Central memory CD4-positive, alpha-beta T cell (primary cell): ENCODE measurements at places on chromosomes 11 and 22.

- no peak for DNase-seq
Observed at GRCh38 chr22:42340829-42341383, 70.5 kb upstream of the TCF20 start.

- no peak for DNase-seq
Observed at GRCh38 chr11:57499983-57500461, 15.5 kb downstream of the SLC43A1 start.

DNA sequence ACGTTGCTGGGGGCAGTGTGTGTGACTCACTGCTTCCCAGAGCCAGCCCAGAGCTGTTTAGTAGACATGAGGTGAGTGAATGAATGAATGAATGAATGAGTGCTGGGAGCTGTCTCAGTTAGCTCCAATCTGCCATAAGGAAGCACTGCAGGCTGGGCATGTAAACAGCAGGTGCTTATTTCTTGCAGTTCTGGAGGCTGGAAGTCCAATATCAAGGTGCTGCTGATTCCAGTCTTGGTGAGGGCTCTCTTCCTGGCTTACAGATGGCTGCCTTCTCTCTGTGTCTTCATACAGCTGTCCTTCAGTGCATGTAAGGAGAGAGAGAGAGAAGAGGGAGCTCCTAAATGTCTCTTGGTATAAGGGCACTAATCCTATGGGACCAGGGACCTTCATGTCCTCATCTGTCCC, 4.1 kb downstream of the C11orf21 start:
- DNase-seq = no peak

DNA sequence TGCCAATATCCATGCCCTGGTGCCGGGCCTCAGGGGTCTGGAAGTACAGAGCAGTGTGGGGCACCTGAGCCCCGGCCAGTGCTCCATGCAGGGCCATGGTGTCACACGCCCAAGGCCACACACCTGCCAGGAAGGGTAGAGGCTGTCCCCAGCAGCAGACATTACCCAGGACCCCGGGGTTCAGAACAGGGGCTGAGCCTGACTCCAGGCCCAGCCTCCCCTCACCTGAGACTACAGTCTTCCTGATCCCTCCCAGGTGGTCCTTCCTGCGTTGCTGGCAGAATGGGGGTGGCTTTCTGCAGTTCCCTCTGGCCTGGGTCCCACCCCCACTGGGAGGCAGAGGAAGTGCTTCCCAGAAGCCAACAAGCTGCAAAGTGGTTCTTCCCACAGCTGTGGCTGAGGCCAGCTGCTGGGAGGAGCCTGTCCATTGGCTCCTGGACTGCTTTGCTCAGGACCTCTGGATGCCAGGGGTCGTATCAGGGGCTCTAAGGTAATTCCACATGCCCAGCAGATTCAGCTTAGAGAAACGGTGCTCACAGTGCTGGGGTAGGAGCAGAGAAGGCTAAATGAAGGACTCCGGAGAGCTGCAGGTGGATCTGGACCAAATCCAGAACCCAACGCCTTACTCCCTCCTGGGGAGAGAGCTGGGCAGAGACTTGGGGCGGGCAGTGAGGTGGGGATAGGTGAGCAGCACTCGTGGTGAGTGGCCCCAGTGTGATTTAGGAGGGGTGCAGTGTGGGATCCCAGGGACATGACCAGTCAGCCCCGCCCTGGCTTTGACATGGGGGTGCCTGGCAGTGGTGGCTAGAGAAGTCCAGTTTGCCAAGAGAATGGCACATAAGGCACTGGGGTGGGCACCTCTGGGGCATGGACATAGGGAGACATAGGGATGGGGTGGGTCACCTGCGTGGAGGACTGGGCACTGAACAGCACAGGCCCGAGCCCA, 12.6 kb downstream of the TCIRG1 start:
- no peak for DNase-seq

DNA sequence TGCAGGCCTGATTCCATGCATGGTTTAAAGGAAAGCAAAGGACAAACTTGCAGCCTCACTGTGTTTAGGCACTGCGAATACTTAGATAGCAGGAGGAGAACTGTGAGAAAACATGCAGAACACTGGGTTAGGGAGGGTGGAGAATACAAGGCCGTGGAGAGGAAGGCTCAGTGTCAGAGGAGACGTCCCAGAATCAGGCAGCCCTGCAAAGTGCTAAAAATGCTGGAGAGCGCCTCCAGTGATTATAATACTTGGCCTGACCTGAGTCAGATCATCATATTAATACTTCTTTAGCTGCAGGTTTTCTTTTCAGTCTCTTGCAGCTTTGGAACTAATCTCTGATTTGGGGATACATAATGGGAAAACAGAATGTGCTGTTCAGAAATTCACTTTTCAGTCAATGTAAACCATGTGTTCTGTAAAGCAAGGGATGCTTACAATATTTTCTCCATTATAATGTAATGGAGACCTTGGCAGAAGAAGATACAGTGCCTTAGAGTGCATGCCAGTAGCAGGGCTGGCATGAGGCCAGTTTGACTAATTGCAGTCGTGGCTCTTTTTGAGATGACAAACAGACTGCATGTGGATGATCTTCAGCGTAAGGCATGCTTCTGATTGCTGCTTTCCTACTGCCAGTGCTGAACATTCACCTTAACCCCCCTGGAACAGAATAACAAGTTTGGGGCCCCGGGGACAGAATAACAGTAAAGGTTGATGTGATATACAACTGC, 16.8 kb downstream of the EXT2 start:
- no peak for DNase-seq

DNA sequence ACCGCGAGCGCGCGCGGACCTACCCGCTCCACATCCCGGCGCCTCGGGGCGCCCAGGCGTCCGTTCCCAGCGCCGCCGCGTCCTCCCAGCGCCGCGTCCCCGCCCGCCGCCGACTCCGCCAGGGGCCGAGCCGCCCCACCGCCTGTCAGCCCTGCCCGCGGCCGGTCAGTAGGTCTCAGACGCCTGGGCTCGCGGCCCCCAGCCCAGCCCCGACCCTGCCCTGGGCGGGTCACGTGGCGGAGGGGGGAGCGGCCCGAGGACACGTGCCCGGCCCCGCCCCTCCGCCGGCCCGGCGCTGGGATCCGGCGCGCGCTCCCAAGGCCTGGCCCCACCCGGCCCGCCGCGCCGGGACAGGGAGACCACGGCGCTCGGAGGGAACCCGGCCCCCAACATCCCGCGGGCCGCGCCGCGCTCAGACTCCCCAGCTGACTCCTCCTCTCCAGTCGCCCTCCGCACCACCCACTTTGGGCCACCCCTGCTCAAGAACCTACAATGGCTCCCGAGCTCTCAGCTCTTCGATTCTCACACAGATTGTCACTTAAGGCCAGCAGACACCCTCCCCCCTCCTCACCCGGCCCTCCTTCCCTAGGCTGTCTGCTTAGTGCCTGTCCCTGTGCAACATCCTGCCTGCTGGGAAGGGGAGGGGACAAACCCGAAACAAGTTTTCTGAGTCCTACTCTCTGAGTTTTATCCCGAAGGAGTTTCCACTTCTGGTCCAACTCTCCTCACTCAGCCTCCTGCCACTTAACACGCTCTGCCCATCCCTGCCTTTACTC, at the start of gene RAB3IL1:
Gene RAB3IL1 (minus strand): TSS at position 233 of the 776 bp plus-strand sequence. CDS start 199 bp downstream, at position 34.
- no peak for DNase-seq

GRCh38 chr22:41768430-41768829, 32.0 kb upstream of the CCDC134 start:
- DNase-seq = no peak

- DNase-seq = no peak
Observed at GRCh38 chr11:119266063-119266462, 50.9 kb downstream of the MCAM start.

GRCh38 chr11:96356848-96357247, 13.9 kb upstream of the MAML2 start:
- no peak for DNase-seq

DNA sequence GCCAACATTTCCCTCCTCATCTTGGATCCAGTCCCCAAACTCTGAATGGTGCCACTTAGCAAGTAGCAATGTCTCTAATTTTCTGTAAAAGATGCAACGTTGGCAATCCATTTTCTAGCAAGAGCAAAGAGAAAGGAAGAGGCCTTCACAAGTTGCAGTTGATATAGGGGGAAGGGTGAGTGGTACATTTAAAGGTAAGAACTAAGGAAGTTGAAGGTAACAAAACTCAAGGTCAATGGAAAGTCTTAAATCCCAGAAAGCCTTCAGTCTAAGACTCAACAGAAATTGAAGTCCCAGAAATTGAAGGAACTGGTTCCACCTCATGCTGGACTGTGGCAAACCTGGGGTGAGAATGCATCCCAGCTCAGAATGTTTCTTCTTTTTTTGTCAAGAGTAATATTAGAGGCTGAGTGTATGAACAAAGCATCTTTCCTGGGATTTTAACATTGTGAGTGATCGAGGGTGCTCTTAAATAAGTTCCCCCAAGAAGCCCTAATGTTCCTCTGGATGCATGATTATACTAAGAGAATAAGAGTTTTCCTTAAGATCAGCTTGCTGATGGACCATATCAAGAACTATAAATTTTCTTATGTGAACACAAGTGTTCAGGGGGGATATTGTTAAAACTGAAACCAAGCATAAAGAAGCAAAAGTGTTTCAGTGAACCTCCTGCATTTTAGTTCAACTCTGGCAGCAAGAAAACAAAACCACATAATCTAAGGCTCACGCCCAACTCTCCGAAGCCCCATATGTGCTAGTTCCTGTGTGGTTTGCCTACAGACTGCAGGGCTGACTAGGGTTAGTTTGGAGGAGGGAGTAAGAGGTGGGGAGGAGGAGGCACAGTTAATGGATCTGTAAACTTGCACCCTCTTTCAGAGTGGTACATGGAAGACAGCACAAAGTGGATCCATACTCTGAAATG, at the start of gene GRAP2:
Gene GRAP2 (plus strand): TSS at position 779 of the 922 bp plus-strand sequence. CDS start 46,023 bp downstream, outside the sequence.
- DNase-seq = peak; percentile 87

DNA sequence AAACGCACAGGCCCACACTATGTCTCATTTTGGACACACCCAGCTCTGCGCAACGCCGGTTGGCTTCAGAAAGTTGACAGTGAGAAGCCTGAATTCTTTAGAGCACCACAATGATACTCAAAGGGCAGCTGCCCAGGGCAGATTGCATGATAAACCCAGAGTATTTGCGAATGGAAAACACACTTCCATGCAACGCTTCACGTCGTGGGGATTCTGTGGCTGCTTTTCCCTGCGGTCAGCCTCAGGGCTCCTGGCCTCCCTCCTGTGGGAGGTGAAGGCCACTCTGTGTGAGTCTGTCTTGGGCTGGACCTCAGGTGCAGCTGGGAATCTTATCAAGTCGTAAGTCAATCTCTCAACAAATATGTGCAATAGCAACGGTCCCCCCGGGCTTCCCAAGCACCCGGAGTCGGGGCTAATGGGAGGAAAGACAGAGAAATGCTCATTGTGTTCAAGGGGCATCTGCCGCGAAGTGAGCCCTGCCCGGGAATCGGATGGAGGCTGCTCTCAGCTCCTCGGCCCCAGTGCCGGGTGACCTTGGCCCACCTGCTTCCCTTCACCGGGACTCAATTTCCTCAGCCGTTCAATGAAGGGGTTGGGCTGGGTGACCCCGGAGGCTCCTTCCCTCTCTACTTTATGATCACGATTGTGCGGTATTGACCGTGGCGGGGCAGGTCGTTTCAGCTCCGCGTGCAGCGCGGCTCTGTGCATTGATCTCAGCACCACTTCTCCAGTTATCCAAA, 623.6 kb downstream of the BRD1 start:
- no peak for DNase-seq

GRCh38 chr22:19376971-19377370, 54.6 kb downstream of the HIRA start:
- DNase-seq = no peak

DNA sequence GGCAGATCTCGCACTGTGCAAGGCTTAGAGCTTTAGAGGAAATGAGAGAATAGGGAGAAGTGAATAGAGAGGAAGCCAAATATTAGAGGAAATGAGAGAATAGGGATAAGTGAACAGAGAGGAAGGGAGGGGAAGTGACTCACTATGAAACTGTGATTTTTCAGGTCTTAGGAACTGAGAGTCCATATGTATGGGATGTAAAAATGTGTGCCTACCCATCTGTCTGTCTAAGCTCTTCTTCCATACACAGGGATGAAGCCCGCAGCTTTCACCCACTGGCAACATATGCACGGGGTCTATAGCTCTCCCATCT, 6.4 kb upstream of the CCDC86 start:
- DNase-seq = no peak

GRCh38 chr11:82080160-82080559, 653.5 kb downstream of the FAM181B start:
- DNase-seq = no peak

DNA sequence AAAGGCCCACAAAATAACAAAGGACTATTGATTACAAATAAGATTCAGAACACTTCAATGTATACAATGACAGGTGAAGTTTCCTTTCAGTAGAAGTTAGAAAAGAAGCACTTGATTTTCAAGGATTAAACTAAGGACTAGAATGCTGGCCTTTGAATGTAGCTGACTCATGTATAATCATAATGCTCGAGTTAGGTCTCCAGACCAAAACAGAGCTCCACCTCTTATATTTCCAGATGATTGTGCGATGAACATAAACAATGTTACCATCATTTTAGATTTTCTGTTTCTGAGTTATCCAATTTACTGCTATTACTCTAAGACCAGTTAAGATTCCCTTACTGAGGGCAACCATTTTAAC, 40.4 kb upstream of the RAPSN start:
- no peak for DNase-seq

GRCh38 chr22:42430528-42431125, 1.6 kb downstream of the NFAM1 start:
- DNase-seq = no peak

- DNase-seq = no peak
Observed at GRCh38 chr11:73386016-73386415, 9.8 kb downstream of the RELT start.

- DNase-seq = no peak
Observed at GRCh38 chr11:44754876-44755555, 28.3 kb downstream of the TSPAN18 start.

GRCh38 chr22:20237480-20238440, 30.4 kb downstream of the RTN4R start:
- peak; percentile 65 for DNase-seq

DNA sequence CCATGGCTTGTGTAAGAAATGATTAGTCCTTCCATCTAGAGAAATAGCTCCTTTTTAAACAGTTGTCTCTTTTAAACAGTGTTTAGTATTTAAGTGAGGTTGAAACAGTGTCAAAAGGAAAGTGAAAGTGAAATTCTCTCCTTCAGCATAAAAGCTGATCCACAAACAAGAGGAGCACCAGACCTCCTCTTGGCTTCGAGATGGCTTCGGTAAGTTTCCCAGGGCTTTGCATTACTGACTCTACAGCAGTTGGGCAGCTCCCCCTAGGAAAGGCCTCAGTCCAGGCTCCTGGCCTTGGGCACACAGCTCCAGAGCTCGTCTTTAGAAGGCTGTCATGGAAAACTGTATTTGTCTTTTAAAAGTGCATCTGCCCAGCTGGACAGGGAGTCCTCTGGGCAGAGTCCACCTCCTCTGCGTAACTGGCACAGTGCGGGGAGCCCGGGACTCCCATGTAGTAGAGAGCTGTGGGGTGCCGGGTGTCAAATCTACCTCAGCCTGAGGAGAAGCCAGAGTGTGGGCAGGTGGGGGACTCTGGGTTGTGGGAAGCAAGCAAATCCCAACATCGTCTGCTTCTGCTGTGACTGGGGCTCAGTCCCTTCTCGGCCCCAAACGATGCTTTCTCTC, at the start of gene PLAAT4:
Gene PLAAT4 (plus strand): TSS at position 140 of the 624 bp plus-strand sequence. CDS start 61 bp downstream, at position 201.
- DNase-seq = peak; percentile 39

DNA sequence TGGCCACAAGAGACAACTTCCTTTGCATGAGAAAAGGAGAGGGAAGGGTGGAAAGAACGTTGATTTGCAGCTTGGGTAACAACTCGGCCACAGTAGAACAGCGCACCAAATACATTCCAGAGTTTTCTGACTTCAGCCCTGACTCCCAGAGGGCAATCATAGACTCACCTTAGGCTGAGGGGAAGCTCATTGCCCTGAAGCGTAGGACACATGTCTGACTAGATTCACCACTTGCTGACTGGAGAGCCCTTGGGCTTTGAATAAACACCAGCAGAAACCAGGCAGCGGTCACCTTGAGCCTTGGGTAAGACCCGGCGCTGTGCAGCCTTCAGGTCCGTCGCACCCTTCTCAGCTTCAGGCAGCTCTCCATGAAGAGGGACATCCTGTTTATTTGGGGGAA, 151.8 kb upstream of the GRIA4 start:
- no peak for DNase-seq
